ENCODE measurements at places on chromosomes 11 and 22.
A peak's percentile ranks its signal among the peaks of the same experiment; 100 is the strongest.

DNA sequence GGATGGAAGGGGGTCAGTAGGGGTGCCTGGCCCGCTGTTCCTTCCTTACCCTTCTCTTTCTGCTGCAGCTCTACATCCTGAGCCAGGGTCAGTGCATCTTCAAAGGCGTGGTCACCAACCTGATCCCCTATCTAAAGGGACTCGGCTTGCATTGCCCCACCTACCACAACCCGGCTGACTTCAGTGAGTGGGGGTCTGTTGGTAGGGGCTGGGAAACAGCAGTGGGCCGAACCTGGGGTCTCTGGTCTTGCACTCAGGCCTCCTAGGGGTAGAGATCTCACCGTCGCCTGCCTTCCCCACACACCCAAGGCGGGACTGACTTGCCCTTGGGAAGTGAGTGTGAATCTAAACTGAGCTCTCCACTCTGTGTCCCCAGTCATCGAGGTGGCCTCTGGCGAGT lies 7.6 kb downstream of the ABCG4 start:
- DNase-seq = no peak

GRCh38 chr22:44741929-44742328 lies 10.4 kb upstream of the ARHGAP8 start:
- DNase-seq = no peak

DNA sequence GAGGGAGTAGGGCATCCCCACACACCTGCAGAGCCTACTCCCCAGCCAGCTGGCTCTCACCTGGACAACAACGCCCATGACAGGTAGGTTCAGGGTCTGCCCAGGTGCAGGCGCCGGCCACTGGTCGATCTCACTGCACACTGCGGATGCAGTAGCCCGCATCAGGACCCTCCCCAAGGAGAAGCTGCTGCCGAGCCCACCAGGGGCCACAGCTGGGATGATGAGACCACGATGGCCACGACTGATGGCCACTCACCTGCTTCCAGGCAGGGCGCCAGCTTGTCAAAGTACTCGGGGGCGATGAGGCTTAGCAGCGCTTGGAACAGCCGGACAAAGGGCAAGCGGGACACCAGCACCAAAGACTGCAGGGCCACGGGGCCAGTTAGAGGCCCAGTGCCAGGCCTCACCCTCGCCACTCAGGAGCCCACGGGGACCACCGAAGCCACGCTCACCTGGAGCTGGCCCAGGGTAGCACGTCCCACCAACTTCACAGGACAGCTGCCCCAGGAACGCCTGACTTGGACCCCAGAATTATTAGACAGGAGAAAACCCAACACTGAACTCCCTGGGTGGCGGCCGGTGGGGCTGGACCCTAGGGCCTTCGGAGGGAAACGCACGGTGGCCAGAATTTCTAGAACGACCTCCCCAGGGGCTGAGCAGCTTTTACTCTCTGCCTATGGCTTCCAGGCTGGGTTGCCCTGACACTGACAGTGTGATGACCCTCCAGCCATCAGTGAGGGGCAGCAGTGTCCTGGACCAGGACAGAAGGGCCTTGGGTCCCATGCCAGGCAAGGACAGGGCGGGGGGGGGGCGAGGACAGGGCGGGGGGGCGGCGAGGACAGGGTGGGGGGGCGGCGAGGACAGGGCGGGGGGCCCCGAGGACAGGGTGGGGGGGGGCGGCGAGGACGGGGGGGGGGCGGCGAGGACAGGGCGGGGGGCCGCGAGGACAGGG lies 8.9 kb upstream of the PLXNB2 start:
- DNase-seq = no peak

DNA sequence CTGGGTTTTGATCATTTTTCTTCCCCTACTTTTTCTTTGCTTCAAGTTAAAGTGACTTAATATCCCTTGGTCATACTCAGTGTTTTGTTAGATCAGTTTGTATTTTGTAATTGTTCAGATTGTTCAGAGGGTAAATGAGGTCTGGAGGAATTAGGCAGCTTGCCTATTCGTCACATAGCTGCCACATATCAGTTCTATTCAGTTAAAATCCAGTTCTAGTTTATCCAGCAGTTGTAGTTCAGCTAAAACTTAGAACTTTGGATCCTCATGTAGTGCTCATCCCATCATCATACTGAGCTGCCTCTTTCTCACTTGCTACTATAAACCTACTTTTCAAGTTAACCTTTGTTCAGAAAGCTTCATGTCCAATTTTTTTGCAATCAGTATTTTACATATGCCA lies 47.1 kb upstream of the DEPDC7 start:
- DNase-seq = no peak

GRCh38 chr11:12070446-12071267 lies 39.7 kb upstream of the MICAL2 start:
- no peak for DNase-seq

GRCh38 chr22:47779474-47779873 lies 1017.0 kb downstream of the TBC1D22A start:
- no peak for DNase-seq

GRCh38 chr11:68617925-68618809 lies 66.2 kb upstream of the GAL start:
- no peak for DNase-seq

- DNase-seq = peak; percentile 22
These were observed 138.4 kb downstream of the DBX1 start for GRCh38 chr11:20021771-20022362.

- no peak for DNase-seq
These were observed 434.7 kb downstream of the TBC1D22A start for GRCh38 chr22:47196881-47197772.

DNA sequence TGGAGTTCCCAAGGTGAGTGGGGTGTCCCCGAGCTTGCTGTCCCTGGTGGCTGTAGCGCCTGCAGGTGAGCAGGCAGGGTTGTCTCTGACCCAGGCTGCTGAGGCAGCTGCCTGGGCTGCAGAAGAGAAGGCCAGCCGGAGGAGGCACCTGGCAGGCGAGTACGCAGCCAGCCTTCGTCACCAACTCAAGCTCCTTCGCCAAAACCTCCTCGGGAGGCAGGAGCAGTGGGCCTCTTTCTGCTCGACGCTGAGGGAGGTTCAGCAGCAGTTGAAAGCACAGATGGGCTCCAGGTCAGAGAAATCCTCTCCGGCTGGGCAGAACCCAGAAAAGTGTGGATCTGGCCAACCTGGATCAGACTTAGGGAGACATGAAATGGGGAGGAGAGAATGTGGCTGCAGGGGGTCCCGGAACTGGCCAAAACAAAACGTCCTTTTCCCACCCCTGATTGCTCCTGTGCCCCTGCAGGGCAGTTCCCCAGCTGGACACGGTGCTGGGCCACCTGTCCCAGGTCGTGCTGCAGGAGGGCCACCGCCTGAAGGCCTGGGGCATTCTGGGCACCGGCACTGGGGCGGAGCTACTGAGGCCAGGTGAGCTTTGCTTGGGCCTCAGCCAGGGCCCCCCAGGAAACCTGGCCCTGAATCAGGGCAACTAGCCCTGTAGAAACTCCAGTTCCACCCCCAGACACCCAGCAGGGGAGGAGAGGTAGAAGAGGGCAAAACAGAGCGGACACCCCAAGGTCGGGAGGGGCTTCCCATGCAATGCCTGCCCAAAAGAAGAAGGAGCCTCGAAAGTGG lies 56.7 kb downstream of the BTG4 start:
- DNase-seq = no peak

DNA sequence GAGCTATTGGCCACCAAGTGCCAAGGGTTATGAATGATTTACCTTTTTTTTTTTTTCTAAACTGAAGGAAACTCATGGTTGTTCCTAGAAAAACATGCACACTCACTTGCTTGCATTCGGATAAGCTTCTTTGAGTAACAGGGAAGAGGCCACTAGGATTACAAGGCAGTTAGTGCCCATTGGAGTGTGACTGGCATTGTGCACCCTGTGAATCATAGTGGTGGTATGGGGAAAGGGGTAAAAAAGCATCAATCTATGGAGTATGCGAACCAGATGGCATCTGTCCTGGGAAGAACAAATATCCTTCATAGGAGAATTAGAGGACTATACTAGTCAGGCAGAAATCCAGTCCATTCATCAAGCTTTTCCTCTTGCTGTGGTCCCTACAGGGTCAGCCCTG lies 24.2 kb downstream of the CD44 start:
- no peak for DNase-seq

GRCh38 chr22:23565305-23565914 lies 14.7 kb downstream of the IGLL1 start:
- DNase-seq = no peak

GRCh38 chr11:1218788-1219445 lies 3.9 kb upstream of the MUC5B start:
- DNase-seq = no peak

DNA sequence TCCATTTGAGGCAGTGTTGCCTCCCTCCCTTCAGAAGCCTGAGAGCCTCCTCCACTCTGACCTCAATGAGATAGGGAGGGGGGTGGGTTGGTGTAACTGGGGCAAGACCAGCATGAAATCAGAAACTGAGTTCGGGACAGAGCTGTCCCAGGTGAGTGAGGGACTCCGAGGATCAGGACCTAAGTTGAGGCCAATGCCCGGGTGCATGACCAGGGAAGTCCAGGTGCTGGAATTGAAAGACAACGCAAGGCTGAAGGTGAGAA lies 40.8 kb upstream of the ZBED5 start:
- DNase-seq = no peak

GRCh38 chr11:69239641-69240040 lies 54.3 kb upstream of the MYEOV start:
- no peak for DNase-seq

GRCh38 chr22:36257308-36257707 lies 4.4 kb downstream of the APOL1 start:
- no peak for DNase-seq
